ENCODE measurements at places on chromosomes 3 and 15.
A peak's percentile ranks its signal among the peaks of the same experiment; 100 is the strongest.

DNA sequence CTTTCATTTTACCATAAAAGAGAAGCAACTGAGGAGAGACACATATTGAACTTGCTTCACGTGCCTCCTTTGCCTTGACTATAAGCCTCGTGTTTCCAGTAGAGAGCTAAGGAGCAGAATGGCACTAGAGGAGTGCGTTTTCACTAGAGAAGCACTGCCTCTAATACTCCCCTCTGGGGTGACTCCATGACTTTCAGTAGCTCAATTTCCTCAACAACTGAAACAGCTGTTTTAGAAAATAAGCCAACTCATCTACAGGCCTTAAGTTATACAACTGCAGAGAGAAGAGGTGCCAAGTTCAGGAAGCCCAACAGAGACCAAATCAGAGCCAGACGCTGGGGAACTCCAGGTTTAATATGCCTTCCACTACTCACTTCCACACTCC is 1.9 kb downstream of the UBP1 start:
- DNase-seq: no peak

DNA sequence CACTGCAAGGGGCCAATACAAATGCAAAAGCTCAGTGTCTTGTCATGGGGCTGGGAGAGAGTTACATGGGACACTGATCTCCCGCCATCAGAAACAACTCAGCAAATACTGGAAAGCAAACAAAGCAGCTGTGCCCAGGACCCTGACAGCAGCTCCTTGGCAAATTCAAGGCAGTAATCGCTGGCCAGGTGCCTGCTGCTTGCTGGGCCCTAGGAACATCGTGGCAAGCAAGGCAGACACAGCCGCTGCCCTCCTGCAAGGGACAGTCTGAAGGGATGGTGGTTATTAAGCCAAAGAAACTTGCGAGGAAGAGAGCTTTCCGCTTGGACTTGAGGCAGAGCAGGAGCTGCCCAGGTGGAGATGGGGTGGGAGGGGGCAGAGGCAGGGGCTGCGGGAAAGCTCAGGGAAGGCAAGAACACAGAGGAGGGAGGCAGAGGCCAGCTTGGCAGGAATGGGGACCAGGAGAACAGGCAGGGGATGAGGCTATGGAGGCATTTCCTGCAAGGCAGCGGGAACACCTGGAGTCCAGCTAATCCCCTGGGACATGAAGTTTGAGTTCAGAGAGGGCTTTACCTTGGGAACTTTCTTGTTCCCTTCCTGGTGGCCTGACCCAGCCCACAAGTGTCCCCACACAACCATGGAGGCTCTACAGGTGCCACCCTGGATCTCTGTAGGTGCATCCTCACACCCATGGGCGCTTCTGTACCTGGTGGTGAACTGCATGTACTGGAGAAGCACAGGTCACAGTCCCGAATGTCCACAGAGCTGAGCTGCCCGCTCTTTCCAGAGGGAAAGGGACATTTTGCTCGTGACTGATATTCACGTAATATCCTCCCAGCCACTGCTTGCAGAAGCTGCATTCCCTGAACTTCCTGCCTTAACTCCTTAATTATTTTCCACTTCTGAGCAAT is 78.7 kb upstream of the ATP2B2 start:
- DNase-seq: no peak

GRCh38 chr3:106302451-106303221 is 433.8 kb upstream of the CBLB start:
- peak; percentile 46 for DNase-seq

DNA sequence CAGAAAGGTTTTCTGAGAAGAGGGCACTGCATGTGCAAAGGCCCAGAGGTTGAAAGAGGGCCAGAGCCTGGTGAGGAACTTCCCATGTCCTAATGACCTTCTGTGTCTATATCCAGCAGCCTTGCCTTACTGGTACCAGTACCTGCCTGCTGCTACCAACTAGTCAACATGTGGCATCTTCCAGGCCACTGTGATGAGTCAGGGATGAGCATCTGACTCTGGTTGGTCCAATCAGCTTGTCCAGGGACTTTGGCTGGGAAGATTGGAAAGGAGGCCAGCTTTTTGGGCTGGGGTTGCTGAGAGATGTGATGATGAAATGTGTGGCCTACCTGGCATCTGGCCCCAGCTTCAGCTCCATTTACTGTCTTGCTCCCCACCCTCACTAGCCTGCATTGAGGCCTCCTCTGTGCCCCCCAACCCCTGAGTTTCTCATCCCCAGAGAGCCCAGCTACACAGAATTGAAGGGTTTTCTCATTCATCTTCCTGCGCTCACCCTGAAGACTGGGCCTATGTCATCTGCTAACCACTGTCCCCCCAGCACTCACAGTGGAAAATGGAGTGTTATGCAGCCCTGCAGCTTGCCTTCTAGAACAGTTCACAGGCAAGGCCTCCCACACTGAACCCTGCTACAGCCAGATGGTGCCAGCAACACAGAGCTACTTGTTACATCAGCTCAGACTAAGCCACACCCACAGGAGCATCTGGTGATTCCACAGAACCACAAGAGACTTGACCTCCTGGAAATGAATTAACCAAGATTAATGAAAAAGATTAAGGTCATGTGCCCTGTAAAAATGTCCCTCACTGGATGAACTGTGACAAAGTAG is 1.3 kb upstream of the TWF2 start:
- DNase-seq: no peak

DNA sequence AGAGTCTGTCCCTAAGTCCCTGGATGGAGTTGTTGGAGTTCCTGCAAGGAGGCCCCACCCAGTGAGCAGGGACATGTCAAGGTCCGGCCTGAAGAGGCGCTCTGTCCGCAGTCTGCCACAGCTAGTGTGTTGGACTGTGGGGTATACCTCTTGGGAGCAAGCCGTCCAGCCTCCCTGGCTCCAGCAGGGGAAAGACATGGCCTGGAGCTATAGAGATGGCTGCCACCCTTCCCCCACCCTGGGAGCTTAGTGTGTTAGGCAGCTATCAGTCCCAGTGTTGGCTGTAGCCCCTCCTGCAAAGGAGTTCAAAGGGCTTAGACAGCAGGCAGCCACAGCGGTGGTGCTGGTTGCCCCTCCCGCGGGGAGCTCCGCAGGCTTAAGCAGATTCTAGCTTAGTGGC is 20.3 kb downstream of the IMPG2 start:
- no peak for DNase-seq

GRCh38 chr15:74615508-74616365 is at the start of gene CLK3:
CLK3 (plus strand) TSS chr15:74615836; CDS start chr15:74619197, 3,361 bp downstream.
- DNase-seq: peak; percentile 100

- DNase-seq: no peak
Measured at GRCh38 chr3:179414804-179415203, 36.5 kb downstream of the GNB4 start.

GRCh38 chr3:55702822-55703221 is 215.7 kb upstream of the WNT5A start:
- DNase-seq: no peak

GRCh38 chr3:66553441-66554113 is 52.8 kb upstream of the LRIG1 start:
- DNase-seq: no peak

GRCh38 chr15:84992157-84992944 is 10.7 kb downstream of the PDE8A start:
- no peak for DNase-seq

GRCh38 chr3:52406231-52406661 is 38.7 kb downstream of the SEMA3G start:
- no peak for DNase-seq

DNA sequence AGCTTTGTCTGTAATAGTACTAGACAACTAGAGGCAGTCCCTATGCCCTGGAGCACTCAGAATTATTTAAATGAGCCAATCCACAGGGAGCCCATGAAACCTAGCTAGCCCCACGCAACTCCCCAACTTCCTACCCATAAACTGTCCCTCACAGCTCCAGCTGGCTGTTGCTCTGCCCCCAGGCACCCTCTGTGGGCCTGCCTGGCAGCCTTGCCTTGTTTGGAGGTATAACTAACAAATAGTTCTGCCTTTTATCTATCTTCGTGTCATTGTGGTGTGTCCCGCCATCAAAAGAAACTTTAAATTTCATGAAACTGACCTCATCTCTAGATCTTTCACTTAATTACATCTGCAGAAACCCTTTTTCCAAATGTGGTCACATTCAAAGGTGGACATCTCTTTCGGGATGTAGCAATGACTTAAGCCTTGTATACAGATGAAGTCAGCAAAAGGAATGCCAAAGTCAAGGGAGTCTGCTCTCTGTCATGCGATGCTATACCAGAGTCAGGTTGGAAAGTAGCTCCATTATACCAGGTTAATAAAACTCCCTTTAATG is 1.8 kb upstream of the RTP3 start:
- DNase-seq: no peak

DNA sequence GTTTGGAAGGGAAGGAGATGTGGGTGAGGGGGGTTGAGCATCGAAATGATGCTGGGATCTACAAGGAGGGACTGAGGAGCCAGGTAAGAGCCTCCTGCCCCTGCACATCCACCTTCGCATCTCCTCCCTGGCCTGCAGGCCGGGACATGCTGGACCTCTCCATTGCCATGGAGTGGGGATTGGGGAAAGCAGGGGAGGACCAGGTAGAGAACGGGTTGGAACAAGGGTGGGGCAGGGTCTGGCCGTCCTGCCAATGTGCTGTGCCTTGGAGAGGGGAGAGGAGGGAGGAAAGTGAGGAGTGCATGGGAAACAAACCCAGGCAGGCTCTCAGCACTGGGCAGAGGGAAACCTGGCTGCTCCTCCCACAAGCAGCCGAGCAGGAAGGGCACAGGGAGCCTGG is 10.6 kb downstream of the PLA2G4B start:
- DNase-seq: no peak

- no peak for DNase-seq
Measured at GRCh38 chr3:52128118-52128683, 26.0 kb downstream of the POC1A start.

DNA sequence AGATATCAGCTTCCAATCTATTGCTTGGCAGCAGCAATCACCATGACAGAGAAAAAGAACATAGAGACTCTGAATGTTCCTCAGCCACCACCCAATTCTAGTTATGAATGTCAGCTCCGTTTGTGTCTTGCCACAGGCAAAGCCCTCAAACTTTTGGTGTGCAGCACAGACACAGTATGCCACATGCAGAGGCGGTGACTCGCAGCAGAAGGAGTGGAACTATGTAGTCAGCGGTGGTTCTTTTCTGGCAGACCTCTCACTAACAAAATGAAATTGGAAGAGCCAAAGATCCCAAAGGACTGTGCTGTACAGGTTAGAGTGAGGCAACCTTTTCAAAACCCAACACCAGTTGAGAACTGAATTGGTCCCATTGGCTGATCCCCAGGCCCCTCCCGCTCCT is 220.9 kb downstream of the SLC9A9 start:
- DNase-seq: no peak

DNA sequence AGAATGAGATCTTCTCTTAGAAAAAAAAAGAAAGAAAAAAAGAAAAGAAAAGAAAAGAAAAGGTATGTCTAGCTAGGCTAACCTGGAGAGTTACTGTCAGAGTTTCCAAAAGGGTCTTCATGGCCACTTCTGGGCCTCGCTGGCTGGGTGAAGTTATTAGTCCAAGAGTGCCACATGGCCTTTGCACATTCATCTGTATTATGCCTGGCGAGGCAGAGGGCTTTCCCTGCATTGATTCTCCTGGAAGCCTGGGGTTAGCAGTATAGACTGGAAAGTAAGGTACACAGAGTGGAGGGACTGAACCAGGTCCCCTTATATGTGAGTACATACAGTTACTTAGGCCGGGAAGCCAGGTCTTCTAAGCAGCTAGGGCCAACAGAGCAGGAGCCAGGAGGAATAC is 54.8 kb upstream of the CGNL1 start:
- DNase-seq: no peak

GRCh38 chr3:186722457-186722856 is 5.3 kb downstream of the KNG1 start:
- DNase-seq: no peak

DNA sequence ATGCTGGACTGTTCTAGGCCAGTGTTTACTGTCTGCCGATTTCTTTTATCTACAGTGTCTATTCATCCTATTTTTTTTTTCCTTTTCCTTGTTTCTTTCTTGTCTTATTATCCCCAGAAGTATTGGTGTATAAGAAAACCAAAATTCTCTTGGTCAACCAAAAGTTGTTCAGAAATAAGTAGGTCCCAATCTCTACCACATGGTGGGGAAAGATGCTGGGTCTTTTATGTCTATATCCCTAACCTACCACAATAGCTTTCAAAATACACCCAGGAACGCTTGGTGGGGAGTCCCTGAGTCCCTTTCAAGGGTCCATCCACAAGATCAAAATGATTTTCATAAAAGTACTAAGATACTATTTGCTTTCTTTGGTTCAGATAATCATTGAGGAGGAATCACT is 225.6 kb downstream of the CLSTN2 start:
- DNase-seq: no peak

- DNase-seq: no peak
Measured at GRCh38 chr15:33152502-33153109, 41.9 kb downstream of the FMN1 start.

DNA sequence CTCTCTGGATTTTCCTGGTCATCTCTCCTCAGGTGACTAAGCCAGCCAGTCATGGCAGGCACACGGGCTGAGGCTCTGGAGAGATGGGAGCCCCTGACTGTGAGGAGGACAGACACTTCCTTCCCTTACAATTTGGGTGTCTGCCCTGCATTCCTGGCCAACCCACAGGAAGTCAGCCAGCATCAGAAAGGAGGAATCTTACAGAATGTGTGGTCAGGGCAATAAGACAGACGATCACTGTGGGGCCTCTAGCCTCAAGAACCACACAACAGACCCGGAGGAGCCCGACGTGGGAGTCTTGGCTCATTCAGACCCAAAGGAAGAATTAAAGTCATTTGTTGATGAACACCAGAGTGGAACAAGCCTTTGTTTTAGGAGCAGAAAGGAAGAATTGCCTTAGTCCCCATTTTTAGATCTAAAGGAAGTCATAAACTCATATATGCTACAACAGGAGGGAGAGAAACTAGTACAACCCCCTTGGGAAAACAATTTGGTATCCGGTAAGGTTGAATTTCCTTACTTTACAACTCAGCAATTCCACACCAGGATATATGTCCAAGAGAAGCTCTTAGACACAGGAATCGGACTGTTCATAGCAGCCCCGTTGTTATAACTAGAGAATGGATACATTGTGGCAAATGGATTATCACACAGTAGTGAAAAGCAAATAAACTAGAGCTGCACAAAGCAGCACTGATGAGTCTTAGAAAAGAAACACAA is 62.2 kb downstream of the ABTB1 start:
- DNase-seq: no peak

GRCh38 chr15:85099195-85099803 is 117.6 kb downstream of the PDE8A start:
- DNase-seq: no peak

DNA sequence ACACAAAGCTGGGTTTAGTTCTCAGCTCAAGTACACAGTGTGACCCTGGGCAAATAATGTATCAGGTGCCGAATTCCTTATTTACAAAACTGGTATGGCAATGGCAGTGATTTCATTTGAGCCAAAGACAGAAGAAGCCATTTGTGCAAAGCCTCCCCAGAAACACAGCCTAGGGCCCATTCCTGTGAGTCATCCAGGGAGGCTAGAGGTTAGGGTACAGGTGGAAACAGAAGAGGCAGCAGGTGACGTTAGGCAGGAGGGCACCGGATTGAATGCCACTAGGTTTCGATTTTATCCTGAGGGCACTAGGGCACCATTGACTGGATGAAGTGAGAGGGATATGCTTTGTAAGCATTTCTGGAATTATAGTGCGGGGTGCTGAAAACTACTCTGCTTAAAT is 766.9 kb upstream of the NR2F2 start:
- DNase-seq: no peak

Measured in GM13977 (cell line).